Stimulated activated CD4-positive, alpha-beta T cell treated with anti-CD3 and anti-CD28 coated beads, Interleukin-2, amount 100 ng/mL, for 24 hours (primary cell): ENCODE measurements at places on chromosomes 12 and 14.

DNA sequence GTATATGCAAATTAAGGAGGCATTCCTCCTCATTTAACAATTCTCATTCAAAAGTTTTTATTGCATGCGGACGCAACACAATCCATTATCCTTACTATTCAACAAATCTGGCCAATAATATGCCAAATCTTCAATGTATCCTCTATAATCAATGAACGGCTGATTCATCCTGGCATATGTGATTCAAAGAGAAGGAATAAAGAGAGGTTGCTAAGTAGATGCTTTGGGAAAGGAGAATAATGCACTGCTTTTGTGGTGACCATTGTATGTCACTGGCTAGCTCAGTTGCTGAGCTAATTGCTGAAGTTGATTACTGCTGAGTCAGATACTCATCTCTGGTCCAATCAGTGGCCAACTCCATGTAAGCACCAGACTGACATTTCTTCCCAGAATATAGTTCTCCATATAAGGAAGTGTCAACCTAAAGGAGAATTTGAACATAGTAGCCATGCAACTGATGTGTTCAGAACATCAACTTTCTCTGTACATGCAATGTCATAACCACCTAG, 148.0 kb downstream of the PDZRN4 start:
- no peak for DNase-seq

DNA sequence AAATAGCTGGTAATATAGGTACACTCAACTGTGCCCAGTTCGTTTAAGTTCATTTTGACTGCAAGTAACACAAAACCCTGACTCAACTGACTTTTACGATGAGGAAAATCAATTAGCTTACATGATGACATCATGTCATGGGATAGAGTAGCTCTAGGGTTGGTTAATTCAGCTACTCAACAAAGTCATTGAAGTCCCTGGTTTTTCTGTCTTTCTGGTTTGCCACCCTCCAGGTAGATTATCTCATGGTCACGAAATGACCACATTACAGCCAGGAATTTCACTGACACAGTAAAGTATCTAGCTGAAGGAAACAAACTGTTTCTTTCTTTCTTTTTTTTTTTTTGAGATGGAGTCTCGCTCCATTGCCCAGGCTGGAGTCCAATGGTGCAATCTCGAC, 68.5 kb upstream of the FUT8 start:
- no peak for DNase-seq

DNA sequence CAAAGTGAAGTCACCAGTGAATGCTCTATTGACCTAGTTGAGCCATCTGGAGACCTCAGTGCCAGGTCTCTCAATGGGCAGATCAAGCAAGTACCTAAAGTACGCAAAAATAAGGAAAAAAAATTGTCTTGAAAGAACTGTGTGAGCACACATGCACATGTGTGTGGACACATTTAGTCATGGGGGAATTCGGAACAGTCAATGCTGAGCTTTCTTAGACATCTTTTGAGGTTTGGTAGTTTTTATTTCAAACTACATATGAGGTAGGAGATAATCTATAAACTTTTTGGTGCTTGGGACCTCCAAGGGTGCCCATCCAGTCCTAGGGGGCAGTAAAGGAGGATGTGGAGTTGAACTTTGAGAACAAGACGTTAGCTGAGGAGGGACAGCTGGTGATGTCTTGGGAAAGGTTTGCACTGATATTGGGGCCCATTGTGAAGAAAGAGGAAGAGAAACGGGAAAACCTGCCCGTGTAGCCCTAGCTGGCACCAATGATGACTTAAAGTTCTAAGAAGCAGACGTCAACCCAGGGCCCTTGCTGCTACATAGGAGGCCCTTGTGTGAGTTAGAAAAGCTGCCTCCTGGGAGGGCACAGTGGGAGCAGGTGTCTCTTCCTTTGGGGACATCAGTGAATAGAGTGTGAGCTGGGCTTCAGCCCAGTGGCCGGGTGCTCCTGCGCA, 124.4 kb downstream of the NT5DC3 start:
- DNase-seq, result no peak

DNA sequence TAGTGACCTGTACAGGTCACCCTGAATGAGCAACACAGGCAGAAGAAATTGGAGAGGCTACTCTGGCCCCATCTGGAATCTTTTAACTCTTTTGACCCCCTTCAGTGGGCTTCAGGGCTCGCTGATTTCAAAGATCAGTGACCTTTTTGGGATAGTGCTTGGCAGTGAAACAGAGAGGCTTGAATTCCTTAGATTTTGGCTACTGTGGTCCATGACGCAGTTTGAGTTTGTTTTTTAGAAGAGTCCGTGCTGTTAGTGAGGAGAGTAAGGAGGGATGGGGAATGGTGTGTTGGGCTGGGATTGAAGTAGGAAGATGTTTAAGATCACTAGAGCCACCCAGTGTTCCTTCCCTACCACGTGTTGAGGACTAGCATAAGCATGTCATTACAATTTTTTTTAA, 16.5 kb downstream of the TMEM30B start:
- no peak for DNase-seq

- no peak for DNase-seq
Measured at GRCh38 chr14:97106166-97106565, 309.0 kb downstream of the VRK1 start.

DNA sequence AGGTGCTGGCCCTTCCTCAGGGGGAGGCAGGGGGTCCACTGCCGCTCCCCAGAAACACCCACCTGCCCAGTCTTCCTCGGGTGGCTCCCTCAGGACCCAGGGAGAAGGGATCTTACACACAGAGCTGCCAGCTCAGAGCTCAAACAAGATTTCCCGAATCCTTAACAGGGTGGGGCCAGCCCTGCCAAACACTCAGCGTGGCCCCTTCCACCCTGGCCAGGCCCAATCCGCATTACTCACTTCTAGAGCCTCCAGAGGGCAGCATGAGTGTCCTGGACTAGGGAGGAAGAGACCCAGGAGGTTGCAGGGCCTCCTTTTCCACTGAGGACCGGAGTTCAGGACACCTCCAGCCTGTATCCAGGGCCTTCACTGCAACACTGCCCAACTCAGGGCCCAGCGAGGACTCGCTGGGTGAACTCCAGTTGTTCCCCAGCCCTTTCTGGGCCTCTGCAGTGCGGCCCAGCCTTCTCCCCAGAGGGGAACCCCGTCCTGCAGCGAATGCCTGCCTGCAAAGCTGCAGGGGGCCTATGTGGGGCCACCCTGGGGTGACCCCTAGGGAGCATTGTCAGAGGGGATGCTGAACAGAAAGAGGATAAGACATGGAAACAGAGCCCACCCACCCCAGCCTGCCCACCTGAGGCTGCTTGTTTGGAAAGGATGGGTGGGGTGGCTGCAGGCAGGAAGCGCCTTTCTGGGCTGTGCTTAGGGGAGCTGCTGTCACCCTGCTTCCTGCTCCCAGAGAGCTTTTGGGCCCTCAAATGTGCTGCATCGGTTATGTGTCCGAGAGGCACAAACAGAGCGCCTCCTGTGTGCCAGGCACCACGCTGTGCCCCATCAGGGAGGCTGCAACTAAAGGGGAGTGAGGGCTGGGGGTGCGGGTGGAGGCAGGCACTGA, 43.8 kb downstream of the CCNK start:
- DNase-seq, result no peak

- DNase-seq, result no peak
Measured at GRCh38 chr12:27291862-27292261, 40.8 kb upstream of the BMAL2 start.

- no peak for DNase-seq
Measured at GRCh38 chr14:100193417-100194357, 34.2 kb upstream of the DEGS2 start.
